ENCODE measurements at places on chromosomes 12 and 14.

DNA sequence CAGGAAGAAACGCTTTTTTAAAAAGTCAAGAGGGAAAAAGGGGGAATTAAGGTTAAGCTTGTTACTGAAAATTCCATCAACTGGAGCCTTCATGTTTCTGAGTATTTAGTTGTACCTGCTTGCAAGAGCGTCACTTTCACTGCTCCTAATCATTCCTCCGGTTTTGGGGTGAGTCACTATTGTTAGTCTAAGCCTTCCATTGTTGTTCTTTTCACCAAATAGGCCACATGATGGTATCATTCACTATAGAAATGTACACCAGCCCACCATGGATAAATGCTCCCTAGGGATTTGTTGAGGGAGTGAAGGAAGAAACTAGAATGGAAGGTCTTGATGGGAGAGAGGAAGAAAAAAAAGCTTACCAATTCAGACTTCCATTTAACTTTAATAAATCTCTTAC, 3.0 kb downstream of the IL22 start:
- DNase-seq = no peak

GRCh38 chr12:122882908-122883558, 12.9 kb downstream of the VPS37B start:
- DNase-seq = no peak

DNA sequence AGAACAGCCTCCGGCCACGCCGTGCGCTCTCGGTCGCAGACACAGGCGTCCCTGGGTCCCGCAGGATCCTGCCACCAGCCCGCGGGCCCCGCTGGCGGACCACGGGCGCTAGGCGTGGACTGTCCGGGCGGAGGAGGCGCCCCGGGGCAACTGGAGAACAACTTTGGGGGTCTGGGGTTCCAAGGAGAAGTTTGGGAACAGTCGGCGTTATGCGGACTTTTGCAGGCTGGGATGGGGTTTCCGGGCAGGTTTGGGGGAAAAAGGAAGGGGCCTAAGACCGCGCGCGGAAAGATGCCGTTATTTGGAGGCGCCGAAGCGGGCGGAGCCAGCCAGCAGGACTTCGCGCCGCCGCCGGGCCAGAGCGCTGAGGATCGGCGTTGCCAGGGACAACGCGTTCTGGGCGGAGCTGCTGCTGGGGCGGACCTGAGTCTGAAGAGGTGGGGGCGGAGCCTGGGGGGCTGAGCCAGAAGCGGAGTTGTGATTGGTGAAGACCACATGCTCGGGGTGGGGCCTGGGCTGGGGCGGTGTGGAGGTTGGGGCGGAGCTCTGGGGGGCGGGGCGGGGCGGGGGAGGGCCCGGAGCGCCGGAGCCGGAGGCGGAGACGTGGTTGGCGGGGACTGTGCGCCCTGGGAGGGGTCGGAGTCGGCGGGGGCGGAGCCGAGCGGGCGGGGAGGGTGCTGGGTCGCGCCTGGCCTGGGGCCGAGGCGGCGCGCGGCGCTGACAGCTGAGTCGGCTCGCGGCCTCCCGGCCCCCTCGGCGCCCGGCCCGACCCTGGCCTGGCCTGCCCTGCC, at the start of gene CYP46A1:
TSS of gene CYP46A1 (plus strand) at position 680 of the 791 bp plus-strand sequence. CDS start 120 bp downstream, outside the sequence.
- peak; percentile 100 for DNase-seq

DNA sequence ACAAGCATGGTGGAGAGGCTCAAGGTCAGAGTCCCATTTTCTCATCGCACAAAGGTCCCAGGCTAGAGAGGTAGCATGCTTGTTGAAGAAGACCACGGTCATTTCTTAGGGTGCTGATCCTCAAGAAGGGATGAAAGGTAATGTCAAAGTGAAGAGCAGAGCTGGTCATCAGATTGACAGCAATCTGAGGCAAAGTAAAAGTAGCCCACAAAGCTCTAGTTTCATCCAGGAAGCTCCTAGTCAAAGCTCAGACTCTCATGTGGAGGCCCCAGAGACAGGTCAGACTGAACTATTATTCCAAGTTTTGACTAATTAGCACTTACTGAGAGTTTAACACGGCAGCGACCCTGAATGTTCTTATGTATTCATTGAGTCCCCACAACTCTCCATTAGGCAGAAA, 270.6 kb downstream of the RPS29 start:
- no peak for DNase-seq

GRCh38 chr14:59918824-59919569, 947 bp upstream of the LRRC9 start:
- peak; percentile 51 for DNase-seq

GRCh38 chr14:34021096-34021495, 70.2 kb upstream of the EGLN3 start:
- no peak for DNase-seq

- no peak for DNase-seq
These were observed 48.8 kb downstream of the NINJ2 start for GRCh38 chr12:614411-614970.

- no peak for DNase-seq
These were observed 136.6 kb downstream of the OTOGL start for GRCh38 chr12:80235944-80236343.
